GM03348 (cell line): ENCODE measurements at places on chromosomes 2 and 18.

DNA sequence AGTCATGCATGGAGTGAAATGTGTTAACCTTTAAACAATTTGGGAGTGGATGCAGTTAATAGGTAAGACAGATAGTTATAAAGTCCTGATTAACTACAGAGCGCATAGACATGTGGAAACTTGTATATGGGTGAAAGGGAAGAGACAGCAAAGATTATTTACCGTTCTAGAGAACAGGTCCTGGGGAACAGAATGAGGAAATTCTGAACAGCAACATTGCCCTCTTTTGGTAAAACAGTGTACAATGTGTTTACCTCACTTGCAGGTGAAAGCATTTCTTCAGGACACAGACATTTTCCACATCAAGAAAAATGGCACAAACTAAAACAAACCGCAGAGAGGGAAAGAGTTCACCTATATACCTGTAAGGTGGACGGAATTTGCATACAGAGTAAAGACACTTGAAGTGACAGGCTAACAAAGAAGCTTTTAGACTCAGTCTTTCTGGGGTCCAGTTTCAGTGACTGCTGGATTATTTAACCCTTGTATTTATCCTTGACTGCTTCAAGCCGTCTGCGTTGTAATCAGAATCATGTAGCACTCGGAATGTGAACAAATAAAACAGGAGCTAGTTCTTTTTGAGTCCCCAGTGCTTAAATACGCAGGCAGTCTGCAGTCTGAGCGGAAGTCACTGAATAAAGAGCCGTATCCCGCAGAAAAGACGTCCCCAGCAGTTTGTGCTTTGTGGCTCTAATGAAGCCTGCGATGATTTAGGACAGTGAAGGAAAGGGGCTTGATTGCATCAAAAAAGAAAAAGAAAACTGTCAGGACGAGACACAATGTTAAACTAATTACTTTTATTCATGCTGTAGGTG lies 364.8 kb upstream of the GALNT5 start:
- peak; percentile 4 for DNase-seq

DNA sequence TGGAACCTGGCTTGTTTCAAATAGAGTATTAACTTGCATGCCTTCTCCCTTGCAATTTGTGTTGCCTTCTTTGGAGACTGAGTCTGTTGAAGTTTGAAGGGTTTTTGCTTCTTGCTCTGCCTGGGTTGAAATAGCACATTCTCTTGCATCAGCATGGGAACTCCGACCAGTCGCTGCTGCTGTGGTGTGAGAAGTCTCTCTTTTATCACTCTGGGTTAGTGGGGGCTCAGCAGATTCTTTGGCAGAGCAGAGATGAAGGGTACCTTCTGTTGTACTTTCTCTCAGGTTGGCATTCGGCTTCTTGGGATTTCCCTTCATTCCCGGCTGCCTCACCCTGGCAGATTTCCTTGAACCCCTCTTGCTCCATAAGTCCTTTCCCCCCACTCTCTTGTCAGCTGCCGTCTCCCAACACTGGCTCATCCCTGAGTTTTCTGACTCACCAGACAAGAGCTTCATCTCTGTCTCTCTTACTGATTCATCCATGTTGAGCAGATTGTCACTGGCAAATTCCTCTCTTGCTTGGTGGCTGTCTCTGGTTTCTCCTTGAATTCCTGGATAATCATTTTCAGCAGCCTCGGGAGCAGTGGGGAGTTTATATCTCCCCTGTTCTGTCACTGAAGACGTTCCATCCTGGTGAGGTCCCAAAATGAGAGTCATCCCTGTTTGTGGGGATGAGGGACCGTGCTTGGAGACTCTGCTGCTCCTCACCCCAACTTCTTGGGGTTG lies 49.9 kb downstream of the ALPK2 start:
- peak; percentile 71 for DNase-seq

GRCh38 chr2:190859347-190860297 lies 21.0 kb upstream of the GLS start:
- DNase-seq = peak; percentile 58

DNA sequence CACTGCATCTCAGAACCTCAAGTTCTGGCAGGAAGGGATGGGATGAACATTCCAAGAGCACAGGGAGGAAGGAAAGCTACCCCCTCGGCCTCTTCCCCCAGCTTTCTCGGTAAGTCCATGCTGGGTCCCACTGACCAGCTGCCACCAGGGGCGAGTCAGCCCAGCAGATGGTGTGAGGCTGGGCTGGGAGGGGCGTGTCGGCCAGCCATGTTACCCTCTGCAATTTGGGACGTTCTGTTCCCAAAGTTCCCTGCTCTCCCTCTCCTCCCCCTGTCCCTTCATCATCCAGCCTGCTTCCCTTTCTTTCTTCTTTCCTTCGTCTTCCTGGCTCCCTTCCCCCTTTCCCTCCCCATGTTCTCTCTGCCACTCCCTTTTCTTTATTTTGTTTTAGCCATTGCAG lies 74.3 kb upstream of the TNP1 start:
- DNase-seq = no peak

DNA sequence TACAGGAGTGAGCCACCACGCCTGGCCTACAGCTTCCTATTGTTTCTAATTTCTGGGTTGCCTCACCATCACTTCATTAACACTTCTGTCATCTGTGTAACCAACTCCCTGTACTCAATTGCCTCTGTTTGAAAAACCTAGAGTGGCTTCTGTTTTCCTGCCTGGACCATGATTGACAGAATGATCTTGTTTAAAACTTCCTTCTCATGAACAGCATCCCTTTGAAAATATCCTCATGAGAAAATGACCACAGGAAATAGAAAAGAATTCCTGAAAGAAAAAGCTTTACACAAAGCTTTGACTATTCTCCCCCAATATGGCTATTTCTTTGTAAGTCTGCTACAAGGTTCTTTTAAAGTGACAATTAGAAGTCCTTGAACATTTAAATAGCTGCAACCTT lies 672.3 kb downstream of the ARHGAP15 start:
- DNase-seq = no peak

GRCh38 chr2:10162586-10163497 lies 40.3 kb downstream of the RRM2 start:
- DNase-seq = no peak

DNA sequence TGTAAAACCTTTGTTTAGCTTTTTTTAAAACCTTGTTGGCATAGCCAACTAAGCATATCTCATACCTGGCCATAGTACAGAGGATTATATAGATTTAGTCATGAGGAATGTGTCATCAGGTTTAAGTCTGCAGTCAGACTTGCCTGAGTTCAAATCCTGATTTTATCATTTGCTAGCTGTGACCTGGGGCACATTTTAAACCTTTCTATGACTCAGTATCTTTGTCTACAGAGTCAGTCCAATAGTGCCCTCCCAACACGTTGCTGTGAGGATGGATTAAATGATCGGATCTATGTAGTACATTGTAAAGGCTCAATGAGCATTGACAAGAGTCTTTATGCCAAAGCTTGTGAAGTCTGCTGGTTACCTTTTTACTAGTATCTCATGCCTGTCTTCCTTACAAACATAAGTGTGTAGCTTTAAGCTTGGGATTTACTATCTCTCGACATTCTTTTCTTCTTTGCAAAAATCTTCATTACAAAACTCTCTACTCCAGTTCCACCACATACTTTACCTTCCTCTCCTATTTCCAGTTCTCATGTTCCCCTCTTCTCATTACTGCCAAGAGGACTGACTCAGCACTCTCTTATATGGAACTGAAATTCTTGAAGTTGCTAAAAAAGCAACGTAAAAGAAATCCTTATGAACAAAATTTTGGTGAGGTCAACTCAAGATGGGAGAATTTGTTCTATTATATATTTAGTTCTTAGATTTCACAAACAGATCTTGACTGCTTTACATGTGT lies 68.1 kb upstream of the RBMS1 start:
- DNase-seq = peak; percentile 11

DNA sequence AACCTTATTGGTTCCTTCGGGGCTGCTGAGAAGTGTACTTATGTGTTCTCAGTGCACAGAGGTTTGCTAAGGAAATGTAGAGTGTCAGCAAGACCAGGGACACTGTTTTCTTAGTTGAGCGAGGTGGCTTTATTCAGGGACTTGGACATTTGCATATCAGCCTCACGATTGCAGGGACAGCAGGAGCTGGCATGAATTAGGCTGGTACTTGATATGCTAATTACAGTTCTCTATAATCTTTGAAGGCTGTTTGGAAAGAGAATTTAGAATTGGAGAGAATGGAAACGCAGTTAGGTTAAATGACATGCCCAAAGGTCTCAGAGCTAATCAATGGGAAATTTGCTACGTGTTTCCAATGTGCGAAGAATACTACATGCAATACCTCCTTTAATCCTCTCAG lies 18.7 kb upstream of the MTCL1 start:
- DNase-seq = no peak

DNA sequence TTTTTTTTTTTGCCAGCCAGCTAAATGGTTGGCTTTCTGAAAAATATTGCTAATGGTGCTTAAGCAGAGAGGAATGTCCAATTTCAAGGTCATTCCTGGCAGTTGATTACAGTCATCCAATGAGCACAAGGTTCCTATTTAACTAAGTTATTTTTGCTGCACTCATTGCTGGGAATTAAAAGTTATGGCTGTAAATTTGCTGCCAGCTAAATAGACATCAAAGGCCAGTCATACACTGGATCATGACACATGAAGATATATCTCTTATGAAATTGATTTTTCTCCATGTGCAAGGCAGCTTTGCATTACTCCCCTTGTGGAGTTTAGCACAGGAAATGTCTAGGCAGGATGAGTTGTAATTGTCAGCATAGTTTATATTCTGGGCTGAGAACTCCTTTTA lies 1898.4 kb upstream of the CELF4 start:
- peak; percentile 3 for DNase-seq

GRCh38 chr2:75466708-75467311 lies 93.9 kb downstream of the EVA1A start:
- DNase-seq = peak; percentile 33

- DNase-seq = no peak
Observed at GRCh38 chr2:133710613-133711012, 142.3 kb upstream of the NCKAP5 start.

DNA sequence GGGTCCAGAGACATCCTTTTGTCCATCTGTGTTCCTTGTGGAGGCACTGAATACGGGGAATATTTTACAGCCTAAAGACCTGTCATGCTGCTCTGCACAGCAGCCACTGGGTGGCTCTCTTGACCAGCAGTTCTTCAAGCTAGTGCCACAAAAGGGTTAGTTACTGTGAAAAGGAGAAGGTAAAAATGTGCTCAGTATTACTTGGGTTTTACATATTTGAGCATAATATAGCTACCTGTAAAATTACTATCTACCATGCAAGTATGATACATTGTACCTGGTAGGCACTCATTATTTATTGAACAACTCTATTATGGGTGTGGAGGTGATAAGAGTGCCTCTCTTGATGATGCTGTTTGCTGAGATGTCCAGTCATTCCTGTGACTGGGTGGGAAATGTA lies 23.6 kb downstream of the FZD5 start:
- peak; percentile 80 for DNase-seq

DNA sequence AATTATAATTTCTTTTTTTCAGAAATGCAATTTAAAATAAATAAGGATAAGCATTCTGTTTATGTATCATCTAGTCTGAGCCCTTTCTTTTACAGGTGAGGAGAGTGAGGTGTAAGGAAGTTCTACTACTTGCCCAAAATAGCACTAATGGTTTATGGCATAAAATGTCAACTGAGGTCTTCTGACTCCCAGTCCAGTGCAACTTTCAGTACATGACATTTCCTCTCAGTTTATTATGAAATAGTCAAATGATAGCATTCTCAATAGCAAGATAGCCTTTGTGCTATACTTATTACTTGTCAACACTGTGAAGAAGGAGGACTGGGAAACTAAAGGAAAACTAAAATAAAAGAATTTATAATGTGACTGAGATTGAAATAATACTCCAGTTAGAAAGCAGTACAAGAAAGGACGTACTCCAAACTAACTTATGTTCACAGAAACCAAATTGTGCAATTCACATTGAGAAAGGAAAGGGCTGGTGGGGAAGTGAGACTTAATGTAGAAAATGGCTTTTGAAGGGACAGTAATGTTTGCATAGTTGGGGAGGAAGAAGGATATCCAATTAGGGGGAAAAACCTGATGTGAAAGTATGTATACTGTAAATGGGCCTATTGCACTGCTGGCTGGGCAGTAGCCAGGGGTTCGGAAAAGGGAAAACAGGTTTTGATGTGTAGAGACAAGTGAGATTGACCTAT lies 166.7 kb upstream of the ZEB2 start:
- no peak for DNase-seq

- DNase-seq = no peak
Observed at GRCh38 chr2:58543442-58543841, 302.3 kb upstream of the FANCL start.

- DNase-seq = no peak
Observed at GRCh38 chr18:45253973-45254708, 361.1 kb upstream of the SLC14A2 start.

DNA sequence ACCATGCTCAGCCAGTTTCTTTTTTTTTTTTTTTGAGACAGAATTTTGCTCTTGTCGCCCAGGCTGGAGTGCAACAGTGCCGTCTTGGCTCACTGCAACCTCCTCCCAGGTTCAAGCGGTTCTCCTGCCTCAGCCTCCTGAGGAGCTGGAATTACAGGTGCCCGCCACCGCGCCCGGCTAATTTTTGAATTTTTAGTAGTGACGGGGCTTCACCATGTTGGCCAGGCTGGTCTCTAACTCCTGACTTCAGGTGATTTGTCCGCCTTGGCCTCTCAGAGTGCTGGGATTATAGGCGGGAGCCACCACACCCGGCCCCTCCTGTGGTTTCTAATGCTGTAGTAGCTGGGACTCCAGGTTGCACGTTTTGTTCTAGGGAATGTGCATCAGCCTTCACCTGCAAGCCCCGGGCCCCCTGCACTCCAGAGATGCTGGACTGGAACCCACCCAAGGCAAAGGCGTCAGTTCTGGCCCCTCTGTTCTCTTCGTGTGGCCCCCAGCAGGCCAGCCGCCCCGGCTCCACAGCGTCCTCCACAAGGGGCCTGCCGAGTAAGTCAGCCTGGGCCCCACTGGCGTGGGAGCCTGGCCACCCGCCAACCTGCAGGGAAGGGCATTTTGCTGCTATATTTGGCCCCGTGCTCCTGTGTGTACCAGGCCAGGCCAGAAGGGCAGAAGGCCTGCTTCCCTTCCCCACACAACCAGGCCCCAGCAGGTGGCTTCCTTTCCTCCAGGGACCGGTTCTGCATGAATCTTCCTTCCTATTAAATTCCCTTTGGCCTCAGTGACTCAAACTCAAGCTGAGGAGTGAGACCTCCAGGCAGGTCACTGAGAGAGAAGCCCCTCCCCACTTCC lies 25.7 kb upstream of the B3GNT7 start:
- no peak for DNase-seq

- no peak for DNase-seq
Observed at GRCh38 chr2:98170076-98170475, 83.1 kb downstream of the VWA3B start.

GRCh38 chr2:96427917-96428316 lies 77.2 kb downstream of the NEURL3 start:
- peak; percentile 41 for DNase-seq

- DNase-seq = no peak
Observed at GRCh38 chr18:3402982-3403451, 47.0 kb upstream of the TGIF1 start.

- no peak for DNase-seq
Observed at GRCh38 chr2:216871333-216871934, 11.6 kb upstream of the TNP1 start.

- no peak for DNase-seq
Observed at GRCh38 chr2:63737081-63737751, 104.5 kb upstream of the UGP2 start.
